ENCODE measurements at places on chromosomes 12 and 14. TPM values are rescaled to one million over a fixed set of nuclear protein-coding genes. Genes with fewer than 3 reads are reported as not detected.
A peak's percentile ranks its signal among the peaks of the same experiment; 100 is the strongest.

DNA sequence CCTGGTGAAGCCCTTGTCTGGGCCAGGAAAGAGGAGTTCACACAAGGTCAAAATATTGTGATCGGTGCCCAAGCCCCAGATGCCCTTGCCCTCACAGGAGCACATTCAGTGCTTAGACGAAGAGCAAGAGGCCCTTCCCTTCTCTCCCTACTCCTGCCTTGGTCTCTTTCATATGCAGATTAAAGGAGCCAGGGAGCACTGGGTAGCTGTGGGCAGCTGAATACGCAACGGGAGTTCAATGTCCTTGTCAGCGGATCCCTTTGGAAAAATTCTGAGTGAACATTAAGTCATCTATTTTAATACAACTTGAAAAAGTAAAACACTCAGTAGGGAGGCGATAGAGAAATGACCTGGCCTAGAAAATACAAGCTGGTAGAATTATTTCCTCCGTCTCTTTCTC lies 1489.4 kb downstream of the AACS start:
- DNase-seq: no peak

- DNase-seq: no peak
Observed at GRCh38 chr12:89833337-89834252, 125.0 kb upstream of the ATP2B1 start.

DNA sequence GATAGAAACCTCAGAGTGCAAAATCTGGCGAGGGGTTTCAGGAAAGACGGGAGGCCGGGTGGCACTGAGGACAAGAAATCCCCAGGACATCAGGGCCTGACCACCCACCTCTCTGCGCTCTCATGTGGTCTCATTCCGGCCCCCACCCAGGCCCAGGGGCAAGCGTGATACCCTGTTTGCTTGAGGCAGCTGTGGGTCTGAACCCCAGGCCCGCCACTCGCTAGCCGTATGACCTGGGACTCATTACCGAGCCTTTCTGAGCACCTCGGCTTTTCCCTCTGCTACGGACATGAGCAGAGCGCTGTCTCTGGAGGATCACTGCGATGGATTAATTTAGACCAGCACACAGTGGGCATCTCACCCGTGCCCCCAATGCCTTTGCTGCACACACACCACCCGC lies 25.5 kb upstream of the BCDIN3D start:
- no peak for DNase-seq

REP15 gene
- not detected for total RNA-seq

DNA sequence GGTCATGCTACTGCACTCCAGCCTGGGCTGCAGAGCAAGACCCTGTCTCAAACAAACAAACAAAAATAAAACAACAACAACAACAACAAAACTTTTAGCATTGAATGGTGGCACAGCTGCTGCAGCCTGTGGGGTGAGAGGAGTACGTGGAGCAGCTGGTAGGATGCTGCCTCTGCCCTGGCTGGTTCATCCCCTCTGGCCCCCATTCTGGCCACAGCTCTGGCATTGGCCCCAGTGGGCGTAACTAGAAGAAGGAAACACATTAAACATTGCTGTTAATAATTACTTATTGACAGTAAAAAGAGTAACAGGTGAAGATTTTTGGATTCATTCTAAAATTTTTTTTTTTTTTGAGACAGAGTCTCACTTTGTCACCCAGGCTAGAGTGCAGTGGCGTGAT lies 28.8 kb upstream of the C2CD5 start:
- DNase-seq: no peak

DNA sequence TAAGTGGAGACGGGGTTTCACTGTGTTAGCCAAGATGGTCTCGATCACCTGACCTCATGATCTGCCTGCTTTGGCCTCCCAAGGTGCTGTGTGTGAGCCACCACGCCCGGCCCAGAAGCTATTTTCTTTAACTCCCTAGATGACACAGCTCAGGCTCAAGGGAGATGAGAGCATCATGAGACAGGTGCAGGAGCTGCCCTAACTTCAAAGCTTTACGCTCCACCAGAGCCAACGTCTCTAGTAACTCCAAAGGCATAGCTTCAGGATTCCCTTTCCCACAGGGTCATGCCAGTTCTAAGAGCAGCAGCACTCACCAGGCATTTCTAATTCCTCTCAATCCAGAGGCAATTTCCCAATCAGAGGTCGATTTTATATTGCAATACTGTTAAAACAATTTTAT lies 21.0 kb downstream of the NDUFA12 start:
- DNase-seq: peak; percentile 60

ADAM21 gene
- not detected for total RNA-seq

GRCh38 chr12:88144037-88144436 lies 1.9 kb downstream of the TMTC3 start:
- DNase-seq: no peak

DNA sequence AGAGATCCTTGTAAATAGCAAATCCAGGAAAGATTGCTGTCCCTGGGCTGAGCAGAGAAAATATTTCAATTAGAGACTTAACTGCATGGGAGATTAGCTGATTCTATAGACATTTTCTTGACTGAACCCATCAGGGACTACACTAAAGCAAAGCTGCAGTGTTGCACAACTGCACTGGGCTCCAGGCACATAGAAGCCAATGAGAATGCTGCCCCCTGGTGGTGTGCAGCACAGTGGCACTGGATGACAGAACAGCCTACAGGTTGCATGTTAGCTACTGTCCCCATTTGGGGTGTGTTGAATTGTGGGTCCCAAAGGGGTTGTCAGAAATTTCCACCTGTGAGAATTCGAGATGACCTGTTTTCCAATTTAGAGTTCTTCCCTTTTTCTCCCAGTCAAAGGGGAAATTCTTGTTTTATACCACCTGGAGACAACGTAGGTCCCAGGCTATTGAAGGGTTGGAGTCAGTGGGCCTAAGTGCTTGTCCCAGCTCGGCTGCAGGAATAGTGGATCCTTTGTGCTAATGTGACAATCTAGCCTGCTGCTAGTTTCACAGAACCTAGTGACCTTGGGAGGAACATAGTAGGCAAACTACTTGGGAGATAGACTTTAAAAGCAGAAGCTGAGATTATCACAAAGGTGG lies 114.7 kb downstream of the SLC8A3 start:
- peak; percentile 92 for DNase-seq

DNA sequence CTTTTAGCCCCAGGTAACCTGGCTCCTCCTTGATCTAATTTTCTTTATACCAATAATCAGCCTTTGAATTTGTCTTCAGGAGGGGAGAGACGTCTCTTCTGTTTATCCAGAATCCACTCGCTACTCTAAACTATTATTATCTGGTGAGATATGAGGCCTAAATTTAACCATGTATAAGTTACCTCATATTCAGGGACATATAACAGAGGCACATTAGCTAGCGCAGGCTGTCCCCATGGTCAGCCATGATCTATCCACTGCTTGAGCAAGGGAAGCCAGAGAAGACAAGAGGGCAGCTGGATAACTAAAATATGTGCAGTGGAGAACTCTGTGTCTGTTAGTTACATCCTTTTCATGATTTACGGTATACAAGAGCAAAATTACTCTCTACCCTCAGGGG lies 481.0 kb downstream of the RAD51B start:
- no peak for DNase-seq

DNA sequence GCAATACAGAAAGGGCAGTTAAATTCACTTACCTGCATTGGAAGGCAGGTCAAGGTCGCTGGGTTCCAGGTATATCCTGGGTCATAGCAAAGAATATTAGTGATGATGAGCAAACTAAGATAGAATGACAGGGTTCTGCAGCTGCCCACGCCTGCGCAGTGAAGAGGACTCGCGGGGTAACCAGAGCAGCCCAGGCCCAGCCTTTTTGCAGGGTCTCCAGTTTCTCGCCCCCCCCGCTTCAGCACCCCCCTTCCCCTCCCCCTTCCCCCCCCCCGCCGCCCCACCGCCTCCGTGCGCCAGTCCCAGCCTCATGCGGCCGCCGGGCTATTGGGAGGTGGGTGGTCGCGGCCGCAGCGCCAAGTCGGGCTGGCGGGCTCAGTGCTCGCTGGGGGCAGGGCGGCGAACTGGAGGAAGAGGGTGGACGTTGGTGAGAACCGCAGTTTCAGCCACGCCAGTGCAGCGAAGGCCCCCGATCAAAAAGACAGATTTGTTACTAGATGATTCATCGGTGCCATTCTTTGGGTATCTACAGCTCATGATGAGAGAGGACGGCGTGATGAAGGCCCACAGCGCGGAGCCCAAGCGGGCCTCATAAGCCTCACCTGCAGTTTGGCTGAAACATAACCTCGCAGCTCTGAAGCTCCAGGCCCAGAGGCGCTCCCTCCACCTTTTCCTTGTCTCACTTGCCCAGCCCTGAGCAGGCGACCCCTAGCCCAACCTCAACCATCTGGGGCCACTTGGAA lies 20.2 kb downstream of the SLC2A3 start:
- DNase-seq: no peak

NANOG gene
- total RNA-seq: not detected

LHX5 gene
- not detected for total RNA-seq

DNA sequence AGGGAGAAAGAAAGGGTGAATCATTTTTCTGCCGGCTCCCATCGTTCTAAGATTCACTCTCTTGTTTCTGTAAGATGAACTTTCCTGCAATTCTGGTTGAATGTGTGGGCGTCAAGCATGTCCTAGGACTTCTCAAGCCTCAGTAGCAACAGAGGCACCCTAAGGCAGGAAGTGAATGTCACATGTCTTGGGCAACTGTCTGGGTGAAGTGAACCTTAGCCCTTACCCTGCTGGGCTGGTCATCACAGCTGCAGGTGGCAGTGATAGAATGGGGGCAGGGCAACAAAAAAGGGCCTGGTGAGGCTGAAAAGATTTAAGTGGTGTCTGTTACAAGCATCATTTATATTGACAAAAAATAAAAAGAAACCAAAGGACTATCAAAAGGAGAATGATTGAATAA lies 45.9 kb upstream of the CAND1 start:
- no peak for DNase-seq

ABCB9 gene
- total RNA-seq: 3.7 TPM

DNA sequence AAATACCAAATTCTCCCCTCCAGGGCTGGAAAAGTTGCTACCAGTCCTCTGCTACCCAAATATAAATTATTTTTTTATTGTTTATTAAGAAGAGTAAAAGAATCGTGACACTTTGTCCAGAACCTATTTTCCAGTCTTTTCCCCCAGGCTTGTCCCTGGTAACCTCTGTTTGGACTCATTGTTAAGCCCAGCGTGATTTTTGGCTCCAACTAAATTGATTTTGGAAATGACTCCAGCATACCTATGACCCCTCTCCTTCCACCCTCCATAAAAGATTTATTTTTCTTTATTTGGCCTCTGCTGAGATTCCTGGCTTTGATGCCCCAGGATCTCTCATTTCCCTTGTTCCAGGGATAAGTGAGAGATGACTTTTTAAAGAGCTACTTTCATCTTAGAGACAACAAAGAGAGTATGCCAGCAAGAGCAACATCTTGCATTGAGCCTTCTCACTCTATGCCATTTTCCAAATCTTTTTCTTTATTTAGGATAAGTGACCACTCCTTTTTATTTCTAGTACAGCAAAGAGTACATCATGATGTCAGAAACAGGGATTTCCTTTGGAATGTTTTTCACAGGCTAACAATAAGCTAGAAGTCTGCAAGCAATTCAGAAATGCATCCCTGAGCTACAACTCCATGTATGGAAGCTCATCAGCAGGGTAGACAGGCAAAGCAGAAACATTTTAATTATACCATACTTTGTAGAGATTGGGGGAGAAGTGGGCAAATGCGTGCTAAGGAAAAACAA lies 75.8 kb downstream of the DAD1 start:
- no peak for DNase-seq

TRHDE gene
- total RNA-seq: not detected

- no peak for DNase-seq
Observed at GRCh38 chr14:94135476-94135875, 6.1 kb upstream of the IFI27L2 start.

G2E3 gene
- 54.3 TPM for total RNA-seq

Data from Karpas-422 (cell line).